ENCODE measurements at places on chromosomes 12 and 14.

DNA sequence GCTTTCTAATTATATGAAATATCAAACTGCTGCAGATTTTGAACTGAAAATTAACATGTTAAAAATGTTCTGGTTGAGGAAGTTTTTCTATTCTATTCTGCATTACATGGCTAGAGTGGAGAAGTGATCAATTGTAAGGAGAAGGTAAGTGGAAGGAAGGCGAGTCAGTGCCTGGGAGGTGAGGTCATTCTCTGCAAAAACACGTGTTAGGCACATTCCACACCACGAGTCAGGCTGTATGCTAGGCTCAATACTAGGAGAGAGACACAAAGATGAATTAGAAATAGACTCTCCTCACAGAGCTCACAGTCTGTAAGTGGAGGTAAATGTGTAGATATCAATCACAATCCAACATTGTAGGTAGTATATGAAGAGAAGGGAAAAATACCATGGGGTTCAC is 194.1 kb downstream of the NOVA1 start:
- DNase-seq = no peak

GRCh38 chr12:110023059-110023980 is 24.1 kb downstream of the ANKRD13A start:
- peak; percentile 55 for DNase-seq

- no peak for DNase-seq
These were observed 111.4 kb downstream of the CRACR2A start for GRCh38 chr12:3641428-3642018.

DNA sequence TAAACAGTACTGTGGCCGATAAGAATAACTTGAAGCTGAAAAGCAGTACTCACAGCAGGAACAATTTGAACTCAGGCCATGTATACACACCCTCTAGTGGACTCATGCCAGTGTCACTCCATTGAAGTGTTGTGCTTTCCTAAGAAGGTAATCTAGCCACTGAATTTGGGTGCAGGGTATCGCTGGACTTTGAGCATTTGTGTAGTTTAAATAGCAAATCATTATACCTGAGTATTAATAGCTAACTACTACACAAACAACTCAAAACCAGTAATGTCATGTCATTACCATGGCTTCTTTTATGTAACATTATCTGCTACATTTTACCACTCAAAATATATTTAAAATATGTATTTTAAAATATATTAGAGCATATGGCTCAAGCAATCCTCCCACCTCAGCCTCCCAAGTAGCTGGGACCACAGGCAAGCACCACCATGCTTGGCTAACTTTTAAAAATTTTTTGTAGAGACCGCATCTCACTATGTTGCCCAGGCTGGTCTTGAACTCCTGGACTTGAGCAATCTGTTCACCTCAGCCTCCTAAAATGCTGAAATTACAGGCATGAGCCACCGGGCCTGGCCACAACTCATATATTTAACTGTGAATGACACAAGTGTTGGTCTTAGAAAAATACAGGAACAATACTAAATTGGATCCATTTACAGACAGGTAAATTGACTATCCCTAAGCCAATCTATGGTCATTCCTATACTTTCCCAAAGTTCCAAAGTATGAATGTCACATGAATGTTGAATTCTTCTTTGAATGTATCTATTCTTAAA is 25.6 kb upstream of the ARID4A start:
- DNase-seq = peak; percentile 44

DNA sequence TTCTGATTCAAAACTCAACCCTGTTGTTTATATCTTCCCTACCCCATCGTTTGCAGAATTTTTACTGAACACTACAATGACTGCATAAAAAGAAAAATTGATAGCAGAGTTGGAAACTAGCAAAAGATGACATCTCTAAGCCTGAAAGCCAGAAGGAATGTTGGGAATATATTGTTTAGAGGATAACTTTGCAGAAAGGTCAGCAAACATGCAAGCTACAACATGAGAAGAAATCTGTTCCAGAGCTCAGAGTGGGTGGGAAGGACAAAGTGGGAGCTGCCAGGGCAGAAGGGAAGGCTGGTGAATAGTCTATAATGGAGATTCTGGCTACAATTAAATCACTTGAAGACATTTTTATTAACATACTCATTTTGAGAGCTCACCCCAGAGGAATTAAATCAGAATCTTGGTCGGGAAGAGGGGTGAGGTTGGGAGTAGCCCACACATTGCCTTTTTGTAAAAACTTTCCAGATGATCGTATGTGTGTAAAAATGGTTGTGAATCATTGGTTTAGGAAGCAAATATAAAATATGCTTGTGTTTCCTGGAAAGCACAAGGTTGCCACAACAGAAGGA is 574.8 kb downstream of the FLRT2 start:
- DNase-seq = no peak

- no peak for DNase-seq
These were observed 96.4 kb upstream of the MON2 start for GRCh38 chr12:62370189-62370588.

GRCh38 chr14:63901434-63902085 is 48.8 kb downstream of the SYNE2 start:
- no peak for DNase-seq

DNA sequence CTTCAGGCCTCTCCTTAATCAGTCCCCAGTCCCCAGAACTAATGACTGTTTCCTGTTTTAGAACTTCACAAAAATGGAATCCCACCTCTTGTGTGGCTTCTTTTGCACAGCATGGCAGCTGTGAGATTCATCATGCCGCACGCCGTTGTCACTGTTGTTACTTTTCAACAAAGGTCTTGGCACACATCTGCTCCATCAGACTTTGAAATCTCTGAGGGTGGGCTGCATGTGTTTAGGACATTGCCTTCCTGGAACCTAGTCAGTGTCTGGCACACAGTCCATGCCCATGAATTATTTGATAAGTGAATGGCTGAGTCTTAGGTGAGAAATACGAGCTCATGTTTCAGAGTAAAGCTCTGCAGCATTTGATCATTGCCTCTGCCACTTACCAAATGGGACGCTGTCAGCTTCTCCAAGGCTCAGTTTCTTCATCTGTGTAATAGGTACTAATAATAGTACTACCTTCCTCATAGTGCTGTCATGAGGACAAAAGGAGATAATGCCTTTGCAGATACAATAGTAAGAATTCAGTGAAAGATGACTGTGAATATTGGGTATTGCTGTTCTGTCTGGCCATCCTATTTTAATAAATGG is 90.4 kb downstream of the SRRM4 start:
- no peak for DNase-seq

DNA sequence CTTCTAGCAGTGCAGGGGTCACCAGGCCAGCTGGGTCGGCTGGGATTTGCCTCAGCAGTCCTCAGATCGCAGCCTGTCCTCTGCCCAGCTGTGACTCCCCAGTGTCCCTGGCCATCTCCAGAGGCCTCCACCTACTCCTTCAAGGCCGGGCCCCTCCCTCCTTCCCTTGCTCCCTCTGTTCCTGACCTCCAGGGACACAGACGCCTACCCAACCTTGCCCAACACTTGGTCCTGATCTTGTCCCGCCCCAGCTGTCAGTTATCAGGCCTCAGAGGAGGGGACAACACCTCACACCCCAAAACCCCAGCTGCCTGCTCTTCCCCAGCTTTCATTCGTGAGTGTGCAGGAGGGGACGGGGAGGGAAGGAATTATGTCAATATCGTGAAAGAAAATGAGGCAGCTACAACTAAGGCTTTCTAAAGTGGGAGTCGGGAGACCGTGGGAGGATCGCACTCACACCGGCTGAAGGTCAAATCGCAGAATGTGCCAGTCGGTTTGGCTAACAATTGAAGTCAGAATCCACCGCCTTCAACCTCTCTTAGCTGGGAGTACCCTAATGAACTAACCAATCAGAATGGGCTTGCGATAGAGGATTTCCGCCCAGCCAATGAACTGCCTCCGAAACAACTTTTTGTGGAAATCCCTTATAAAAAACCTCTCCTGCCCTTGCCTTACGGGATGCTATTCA is 9.4 kb upstream of the PLBD2 start:
- no peak for DNase-seq

GRCh38 chr12:104951759-104952509 is 6.2 kb downstream of the SLC41A2 start:
- DNase-seq = no peak

DNA sequence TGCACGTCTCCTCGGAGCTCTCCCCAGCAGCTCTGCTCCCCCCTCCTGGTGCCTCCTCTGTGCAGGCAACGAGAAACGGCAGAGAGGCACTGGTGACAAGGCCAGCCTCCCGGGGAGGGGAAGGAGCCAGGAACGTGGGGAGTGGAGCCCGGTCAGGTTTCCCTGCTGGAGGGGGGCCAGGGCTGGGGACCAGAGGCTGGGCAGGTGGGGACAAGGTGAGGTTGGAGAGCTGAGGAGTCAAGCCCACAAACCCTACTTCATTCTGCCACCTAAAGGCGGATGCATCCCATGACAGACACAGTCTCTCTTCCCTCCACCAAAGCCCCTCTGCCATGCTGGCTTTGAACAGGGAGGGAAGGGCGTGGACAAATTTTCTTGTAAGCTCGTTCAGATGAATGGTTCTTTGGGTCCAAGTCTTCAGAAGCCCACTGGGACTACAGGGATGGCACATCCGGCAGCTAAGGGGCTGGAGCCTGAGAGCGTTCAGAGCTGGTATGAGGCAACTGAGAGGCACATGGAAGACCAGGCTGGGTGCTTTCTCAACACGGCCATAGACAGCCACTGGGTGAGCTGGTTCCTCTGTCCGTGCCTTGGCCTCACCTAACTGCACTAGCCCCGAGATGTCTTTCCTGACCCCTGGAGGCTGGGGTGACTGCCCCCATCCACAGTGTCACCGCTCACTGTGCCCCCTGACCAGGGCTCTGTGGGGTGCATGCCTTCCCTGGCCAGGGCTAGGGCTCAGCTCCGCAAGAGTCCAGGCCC is 105.9 kb downstream of the RBM19 start:
- DNase-seq = peak; percentile 81

DNA sequence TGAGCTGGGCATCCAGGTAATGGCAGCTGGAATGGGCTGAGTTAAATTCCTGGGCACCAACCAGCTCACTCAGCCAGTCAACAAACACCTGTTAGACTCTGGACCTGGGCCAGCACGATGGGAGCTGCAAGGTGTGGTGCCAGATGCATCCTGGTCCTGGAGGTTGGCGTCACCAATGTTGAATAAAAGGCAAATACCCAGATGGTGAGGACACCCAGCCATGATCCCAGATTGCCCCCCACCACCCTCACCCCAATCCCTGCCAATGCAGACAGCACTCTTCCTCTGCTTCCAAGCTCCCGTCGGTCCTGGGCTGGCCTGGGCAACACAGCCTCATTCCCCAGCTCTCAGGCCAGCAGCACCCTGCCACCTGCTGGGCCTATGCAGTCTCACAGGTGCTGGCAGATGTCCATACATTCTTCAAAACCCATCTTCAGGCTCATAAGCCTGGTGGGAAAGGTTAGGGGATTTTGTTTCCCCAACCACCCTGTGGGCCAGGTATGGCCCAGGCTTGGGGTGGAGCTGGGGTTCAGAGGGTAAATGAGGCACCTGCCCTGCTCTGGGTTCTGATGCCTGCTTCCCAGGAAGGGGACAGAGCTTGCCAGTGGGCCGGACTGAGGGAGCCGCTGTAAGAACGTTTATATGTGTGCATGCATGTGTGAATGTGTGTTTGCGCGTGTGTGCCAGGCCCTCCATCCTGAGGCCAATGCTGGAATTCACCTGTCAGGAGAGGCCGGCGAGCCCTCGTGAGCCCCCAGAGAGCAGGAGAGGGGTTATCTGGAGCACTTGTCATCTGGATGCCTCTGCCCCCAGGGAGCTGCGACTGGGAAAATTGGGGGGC is 58.0 kb downstream of the LGMN start:
- no peak for DNase-seq

DNA sequence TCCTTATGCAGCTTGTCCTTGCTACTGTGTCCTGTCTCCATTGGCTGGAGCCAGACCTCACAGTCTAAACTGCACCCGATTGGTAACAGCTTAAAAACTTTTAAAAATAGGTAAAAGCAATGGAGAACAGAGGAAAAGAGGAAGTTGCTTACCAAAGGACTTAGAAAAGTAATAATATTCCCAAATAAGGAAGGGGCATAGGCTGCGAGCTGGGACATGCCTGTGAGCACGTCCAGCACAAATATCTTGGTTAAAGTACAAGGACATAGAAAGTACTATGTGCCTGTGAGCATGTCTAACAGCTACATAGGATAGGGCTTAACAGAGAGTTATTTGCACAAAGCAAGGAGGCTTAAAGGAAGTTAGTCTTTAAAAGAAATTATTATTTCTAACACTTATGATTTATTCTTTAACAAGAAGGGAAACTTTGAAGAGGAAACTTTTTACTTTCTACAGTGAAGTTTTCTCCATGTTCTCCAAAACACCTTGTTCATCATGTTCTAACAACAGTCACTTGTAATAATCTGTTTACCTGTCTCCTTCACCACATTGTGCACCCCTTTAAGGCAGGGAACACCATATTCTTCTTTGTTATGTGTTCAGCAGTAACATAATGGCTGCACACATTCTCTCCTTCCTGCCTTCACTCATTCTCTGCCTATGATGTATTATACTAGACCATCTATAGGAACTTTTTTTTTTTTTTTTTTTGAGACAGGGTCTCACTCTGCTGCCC is 9.8 kb upstream of the UBE2N start:
- DNase-seq = no peak

- DNase-seq = no peak
These were observed 116.7 kb upstream of the MYL2 start for GRCh38 chr12:111037047-111037446.

DNA sequence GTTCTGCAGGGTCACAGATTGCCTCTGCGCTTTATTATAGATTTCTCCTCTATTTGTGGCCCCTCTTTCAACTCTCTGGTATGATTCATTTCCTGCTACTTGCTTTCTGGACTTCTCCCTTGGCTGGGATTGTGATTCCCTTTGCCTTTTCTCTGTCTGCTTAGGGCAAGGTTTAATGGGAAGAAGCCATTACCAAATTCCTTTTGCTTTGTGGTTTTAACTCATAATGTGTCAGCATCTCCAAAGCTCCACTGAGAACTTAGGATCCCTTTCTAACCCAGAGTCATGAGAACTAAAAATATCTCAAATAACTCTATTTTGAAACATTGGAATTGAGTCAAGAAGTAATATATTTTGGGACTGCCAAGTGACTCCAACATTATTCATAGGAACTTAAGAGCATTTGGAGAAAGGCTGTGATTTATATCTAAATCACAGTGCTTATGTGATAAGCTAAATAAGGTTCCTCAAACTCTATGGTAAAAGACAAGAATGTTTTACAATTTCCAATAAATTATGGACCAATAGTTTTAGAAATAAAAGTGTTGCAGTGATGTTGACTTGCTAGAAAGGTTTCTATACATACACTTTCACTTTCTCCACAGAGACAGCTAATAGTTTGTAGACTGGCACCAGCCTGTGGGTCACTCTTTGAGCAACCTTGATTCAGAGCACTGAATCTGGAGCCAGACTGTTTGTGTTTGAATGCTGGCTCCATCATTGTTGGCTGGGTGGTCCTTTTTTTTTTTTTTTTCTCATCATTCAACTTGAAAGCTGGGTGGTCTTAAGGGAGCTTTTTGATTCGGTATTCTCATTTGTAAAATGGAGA is 93.9 kb downstream of the DACT1 start:
- no peak for DNase-seq

DNA sequence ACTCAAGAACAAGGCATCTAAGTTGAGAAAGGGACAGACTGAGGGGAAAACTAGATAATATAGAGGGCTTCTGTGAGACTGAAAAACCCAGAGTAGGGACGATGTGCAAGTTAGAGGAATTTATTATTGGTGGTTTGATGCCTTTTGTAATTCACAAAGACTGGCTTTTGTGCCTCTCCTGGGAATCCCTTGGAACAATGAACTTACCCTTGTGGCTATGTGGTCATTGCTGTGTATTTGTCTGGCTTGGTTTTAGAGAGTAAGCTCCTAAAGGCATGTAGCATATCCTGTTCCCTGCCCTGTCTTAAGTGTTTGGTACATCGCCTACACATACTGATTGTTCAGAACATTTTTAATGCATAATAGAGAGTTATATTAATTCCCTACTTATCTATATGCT is 26.6 kb downstream of the DCN start:
- DNase-seq = no peak

GRCh38 chr12:56724701-56724971 is 463 bp downstream of the NACA start:
- DNase-seq = no peak
